ENCODE measurements at places on chromosomes 3 and 15.

DNA sequence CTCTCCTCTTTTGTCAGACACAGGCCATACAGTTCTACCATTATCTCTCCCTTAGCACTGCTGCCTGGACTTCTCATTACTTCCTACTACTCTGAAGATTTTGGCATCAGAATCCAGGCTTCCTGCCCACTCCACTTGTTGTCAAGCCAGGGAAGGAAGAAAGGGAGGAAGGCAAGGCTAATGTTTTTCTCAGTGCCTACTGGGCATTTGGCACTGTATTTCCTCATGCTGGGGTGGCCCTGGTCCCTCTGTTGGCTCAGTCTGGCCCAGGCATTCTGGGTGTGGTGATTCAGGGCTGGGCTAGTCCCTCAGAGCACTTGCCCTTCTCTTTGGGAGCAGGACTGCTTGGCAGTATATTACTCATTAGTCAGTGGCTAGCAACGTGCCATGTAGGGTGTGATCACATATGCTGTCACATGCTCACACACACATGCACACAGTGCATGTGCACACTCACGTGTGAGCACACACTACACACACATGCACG is 52.9 kb downstream of the BSN start:
- no peak for DNase-seq

- no peak for DNase-seq
Observed at GRCh38 chr3:35867791-35868190, 228.5 kb downstream of the ARPP21 start.

- no peak for DNase-seq
Observed at GRCh38 chr3:183437666-183438564, 9.5 kb upstream of the MCF2L2 start.

DNA sequence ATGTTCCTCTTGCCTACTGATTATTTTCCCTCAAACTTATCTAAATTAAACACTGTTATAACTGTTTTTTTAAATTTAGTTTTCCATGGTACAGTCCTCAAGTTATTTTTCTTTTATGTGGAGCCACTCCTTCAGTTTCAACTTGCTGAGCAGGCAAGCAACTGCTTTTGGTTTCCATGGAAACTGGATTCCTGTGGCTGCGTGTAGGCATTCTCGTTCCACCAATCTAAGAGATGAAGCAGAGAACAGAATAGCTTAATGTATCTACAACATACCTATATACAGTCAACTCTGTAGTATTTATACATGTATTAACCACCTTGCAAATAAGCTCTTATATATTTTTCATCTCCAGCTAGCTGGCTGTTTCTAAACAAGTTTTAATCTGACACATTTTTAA is 25.8 kb upstream of the ANXA2 start:
- no peak for DNase-seq

- no peak for DNase-seq
Observed at GRCh38 chr3:15348246-15348645, 15.9 kb upstream of the SH3BP5 start.

DNA sequence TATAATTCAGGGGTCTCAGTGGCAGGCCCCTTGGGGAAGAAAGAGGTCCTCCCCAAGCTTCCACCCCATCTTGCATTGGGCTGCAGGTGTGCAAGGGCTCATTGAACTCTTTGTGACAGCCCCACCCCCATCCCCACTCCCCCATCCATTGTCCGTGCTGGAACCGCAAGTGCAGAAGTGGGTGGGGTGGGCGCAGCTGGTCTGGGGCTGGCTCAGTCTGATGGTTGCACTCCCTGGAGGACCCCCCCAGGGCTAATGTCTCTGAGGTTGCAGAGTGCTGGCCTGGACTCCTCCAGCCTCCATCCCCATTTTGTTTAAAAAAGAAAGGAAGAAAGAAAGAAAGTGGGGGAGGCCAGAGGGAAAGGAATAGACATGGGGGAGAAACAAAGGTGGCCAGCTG is 42.3 kb upstream of the ARL8B start:
- no peak for DNase-seq

DNA sequence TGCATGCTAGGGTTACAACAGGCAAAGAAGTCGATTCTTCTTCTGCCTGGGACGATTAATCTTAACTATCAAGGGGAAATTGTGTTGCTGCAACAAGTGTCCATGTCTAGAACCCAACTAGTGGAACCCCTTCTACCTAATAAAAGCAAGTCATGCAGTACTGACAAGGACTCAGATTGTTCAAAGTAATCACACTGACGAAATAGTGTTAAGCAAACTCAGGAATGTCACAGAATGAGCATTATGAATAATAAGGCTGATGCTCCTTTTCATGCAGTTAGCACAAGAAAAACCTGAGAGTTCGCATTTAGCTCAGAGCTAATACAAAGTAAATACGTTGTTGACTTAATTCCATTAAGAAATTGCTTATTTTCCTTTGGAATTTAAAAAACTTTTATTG is 47.5 kb upstream of the TRIM42 start:
- no peak for DNase-seq

DNA sequence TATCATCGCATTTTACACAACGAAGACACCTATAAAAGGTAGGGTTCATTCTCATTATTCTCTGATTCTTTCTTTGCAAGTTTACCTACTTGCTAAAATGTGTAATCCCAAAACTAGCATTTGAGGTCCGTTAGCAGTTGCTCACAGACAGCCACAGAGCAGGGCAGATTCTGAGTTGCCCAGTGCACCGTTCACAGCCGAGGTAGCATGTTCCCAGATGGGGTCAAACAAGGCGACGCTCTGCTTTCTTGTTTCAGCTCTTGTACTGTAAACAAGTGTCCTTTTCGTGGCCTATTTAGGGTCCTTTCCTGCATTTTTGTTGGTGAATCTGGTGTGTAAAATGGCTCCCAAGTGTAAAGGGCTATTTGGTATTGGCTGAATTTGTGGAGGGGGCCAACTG is 3.1 kb downstream of the PPP1R2 start:
- DNase-seq: no peak
